ENCODE measurements at places on chromosomes 6 and 20.

GRCh38 chr6:157637516-157637915 is 185.5 kb upstream of the SNX9 start:
- DNase-seq: no peak

DNA sequence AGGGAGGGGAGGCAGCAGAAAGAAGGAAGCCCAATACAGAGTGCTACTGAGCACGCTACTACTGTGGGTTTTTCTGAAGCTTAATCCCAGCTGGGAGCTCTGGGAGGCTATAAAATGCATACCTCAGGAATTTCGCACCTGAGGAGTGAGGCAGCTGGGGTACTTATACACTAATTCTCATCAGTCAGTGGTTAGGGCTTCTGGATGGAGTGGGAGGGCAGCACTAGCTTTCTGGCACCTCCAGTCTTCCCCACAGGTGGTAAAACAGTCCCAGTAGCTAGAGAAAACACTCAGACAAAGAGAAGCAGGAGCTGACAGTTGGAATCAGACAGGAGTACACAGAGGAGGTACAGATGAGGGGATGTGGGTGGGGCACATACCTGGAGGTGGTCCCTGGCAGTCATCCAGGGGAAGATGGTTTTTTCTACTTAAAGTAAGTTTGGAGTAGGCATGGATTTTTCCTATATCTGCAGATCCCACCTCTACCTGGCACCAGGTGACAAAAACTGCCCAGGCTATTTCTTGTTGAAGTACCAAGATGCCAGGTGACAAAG is 37.8 kb downstream of the CPXM1 start:
- DNase-seq: no peak

GRCh38 chr20:54199283-54199682 is 8.6 kb upstream of the PFDN4 start:
- no peak for DNase-seq

GRCh38 chr20:62964700-62965099 is 12.2 kb downstream of the SLC17A9 start:
- no peak for DNase-seq

- no peak for DNase-seq
Observed at GRCh38 chr6:150199241-150199640, 56.4 kb downstream of the PPP1R14C start.

GRCh38 chr6:132832891-132833290 is 18.5 kb downstream of the RPS12 start:
- no peak for DNase-seq

- DNase-seq: peak; percentile 29
Observed at GRCh38 chr20:42483730-42484303, 705.9 kb downstream of the PTPRT start.

- DNase-seq: no peak
Observed at GRCh38 chr6:74549746-74550145, 656.1 kb downstream of the COL12A1 start.

DNA sequence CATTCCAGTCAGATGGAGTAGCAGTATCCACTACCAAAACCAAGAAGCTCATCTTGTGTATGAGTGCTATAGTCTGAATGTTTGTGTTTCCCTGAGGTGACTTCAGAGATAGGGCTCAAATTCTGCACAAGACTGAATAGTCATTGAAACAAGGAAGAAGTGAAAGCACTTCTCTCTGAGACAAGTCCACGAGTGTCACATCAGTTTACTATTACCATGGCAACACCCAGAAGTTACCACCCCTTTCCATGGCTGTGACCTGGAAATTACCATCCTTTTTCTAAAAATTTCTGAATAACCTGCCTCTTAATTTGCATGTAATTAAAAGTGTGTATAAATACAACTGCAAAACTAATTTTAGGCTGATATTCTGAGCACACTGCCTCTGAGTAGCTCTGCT is 682.1 kb upstream of the ADGRB3 start:
- no peak for DNase-seq

DNA sequence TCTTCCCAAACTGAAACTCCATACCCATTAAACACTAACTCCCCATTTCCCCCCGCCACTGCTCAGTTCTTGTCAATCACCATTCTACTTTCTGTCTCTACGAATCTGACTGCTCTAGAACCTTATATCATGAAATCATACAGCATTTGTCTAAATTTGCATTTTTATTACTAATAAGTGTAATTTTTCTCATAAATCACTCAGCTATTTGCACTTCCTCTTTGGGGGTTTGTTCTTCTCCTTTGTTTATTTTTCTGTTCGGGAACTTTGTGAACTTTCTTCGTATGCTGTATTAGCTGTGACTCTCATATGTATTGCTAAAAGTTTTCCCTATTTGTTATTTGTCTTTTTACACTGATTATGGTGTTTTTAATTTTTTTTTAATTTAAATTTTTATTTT is 152.2 kb downstream of the SLC16A10 start:
- no peak for DNase-seq

DNA sequence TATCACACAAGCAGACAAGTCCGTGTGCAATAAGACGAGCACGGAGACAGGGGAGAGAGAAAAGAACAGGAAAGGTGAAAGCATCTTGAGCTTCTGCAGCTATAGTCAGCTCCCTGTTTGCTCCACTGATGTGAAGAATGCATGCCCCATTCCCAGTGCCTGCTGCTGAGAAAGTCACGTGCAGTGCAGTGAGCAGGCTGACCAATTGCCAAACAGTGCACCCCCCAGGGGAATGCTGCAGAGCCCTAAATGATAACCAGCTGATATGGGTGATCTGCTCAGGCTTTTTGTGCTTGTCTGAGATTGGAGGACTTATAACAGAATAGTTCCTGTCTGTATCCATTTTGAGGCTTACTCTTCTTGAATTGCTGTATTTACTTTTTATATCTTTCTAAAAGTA is 121.5 kb downstream of the PACRG start:
- DNase-seq: no peak

DNA sequence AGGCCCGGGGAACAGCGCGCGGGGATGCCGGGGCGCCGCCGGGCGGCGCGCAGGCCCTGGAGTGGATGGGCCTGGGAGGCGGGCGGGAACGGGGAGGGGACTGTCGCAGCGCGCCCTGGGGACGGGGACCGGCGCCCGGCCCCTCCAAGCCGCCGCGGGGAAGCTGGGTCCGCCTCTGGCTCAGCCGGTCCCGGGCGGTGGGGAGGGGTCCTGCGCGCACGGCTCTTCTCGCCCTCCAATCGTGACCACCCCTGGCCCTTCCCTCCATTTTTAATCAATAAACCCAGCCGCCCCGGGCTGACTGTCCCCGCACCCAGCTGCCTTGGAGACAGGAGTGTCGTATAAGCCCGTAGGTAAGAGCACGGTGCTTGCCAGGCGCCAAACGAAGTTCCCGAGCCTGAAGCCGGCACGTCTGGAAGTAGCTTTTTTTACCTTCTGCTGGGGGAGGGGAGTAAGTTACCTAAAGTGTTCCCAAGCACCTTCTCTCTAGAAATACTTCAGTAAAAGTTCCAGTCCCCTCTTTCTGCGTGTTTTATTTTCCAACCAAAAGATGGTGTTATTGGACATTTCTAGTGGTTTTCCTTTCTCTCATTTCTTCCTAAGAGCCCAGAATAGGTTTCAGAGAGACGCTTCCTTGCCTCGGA is 780 bp upstream of the TAF4 start:
- DNase-seq: peak; percentile 52

GRCh38 chr6:163296835-163297519 is 117.5 kb upstream of the QKI start:
- no peak for DNase-seq

DNA sequence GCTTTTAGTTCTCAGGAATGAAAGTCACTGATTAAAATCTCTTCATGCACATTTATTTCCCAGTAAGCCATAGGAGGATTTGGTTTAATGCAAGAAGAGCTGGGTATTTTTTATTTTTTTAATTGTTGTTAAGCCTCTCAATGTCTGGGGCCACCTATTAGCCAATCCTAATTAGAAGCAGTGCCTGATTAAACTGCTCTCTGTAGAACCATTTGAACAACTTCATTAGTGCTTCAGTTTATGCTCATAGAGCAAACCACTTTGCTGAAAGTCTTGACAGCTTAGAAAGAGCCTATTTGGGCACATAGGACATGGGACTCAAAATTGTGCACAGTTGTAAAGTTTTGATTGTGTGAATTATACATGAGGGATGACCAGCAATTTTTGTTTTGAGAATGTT is 548.9 kb downstream of the FRK start:
- no peak for DNase-seq

DNA sequence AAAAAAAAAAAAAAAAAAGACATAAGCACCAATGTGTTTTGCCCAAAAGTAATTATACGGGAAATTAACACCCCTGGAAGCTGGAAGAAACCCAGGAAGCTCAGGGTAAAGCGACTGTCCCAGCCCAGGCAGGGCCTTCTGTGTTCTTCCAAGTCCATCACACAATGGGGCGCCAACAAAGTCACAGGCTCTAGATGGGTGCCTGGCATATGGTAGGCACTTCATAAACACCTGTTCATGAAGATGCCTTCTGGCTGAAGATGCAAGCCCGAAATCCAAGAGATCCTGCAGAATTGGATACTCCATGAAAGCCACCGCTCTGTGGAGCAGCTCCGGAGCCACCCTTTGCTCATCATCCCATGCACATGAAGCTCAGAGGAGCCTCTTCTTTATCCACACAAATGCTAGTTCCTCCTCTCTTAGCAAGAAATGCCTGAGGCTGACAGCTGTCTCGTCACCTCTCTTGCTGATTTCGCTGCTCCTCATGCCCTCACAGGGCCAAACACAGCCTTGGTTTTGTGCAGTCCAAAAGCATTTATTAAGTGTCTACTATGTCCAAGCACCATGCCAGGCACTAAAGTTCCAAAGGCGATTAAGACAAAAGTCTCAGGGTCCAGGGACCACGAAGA is 76.6 kb downstream of the TRERF1 start:
- DNase-seq: no peak

DNA sequence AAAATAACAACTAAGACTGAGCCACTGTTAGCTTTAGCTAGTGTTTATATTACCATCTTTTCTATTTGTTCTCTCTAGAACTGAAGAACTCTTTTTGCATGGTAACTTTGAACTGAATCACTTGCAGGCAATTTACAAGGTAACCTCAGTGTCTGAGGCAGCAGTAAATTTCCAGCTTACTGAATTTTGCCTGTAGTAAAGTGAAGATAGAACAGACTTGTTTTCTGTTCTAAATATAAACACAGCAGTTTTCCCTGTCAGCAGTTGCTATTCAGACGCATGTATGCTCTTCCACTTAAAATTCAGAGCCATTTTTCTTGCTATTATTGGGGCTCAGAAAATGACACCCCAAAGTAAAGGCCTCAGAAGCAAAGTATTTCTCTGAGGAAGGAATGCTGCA is 974.0 kb upstream of the GJE1 start:
- DNase-seq: no peak

DNA sequence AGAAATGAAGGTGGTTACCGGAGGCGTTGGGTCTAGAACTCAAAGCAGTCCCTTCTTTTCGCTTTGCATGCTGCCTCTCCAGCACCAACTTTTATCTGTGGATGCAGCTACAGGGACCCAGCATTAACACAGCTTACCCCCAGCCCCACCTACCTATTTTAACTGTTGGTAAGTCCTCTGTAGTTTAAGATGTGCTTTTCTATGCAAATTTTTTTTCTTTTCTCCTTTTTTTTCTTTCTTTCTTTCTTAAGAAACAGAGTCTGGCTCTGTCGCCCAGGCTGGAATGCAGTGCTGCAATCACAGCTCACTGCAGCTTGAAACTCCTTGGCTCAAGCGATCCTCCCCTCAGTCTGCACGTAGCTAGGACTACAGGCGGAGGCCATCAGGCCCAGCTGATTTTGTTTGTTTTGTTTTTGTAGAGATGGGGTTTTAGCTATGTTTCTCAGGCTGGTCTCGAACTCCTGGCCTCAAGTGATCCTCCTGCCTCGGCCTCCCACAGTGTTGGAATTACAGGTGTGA is 6.5 kb upstream of the USP45 start:
- DNase-seq: no peak

DNA sequence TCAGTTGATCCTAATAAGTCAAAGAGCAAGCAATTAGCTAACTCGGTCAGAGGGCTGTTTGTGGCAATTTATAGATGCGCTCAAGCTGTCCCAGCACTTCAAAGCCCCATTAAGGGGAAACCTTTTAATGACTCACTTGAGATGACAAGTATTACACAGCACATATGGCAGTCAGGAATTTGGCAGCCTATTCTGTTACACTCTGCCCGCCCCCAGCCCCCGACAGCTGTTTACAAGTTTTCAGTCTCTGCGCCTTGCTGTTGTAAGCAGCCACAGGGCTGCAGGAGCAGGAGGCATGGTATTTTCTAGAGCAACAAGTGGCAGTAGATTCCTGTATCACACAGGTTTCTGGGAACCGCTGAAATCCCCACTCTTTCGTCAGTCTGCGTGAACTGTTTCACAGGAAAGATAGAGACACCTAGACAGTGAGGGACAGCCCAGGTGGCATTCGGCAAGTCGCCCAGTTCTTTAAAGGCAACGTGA is 263.0 kb downstream of the FOXC1 start:
- no peak for DNase-seq

DNA sequence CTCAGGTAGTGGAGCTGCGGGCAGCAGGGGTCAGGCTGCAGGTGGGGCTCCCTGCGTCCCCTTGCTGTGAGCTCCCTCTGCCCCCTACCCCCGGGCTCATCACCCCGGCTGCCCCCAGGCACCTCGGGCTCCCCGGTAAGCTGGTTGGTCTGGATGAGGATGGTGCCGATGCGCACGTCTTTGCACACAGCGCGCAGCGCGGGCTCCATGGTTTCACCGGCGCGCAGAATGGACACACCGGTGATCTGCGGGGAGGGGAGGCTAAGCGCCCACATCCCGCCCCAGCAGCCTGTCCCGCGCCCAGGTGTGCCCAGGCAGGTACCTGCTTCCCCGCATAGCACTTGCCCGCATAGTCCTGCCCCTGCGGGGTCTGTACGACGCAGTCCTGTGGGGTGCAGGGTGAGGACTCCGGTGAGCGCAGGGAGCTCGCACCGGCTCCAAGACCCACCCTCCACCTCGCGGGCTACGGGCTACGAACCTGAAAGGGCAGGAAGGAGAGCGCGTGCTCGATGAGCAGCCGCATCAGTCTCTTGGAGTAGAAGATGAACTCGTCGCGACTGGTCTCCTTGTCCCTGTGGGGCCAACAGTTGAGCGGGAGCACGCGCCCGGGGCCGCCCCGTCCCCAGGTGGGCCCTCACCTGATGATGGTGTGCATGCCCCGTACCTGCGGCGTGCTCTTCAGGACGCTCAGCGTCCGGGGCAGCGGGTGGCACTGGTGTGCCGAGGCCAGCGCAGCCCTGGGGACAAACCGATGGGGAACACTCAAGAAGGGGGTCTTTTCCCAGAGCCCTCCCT is 15.5 kb downstream of the UCKL1 start:
- no peak for DNase-seq

- no peak for DNase-seq
Observed at GRCh38 chr6:144036064-144036834, 28.2 kb upstream of the PLAGL1 start.
